ENCODE measurements at places on chromosomes 2 and 18.

- no peak for DNase-seq
Measured at GRCh38 chr2:188364033-188364630, 72.5 kb downstream of the GULP1 start.

- DNase-seq: no peak
Measured at GRCh38 chr2:216637472-216637871, 4.3 kb downstream of the IGFBP2 start.

DNA sequence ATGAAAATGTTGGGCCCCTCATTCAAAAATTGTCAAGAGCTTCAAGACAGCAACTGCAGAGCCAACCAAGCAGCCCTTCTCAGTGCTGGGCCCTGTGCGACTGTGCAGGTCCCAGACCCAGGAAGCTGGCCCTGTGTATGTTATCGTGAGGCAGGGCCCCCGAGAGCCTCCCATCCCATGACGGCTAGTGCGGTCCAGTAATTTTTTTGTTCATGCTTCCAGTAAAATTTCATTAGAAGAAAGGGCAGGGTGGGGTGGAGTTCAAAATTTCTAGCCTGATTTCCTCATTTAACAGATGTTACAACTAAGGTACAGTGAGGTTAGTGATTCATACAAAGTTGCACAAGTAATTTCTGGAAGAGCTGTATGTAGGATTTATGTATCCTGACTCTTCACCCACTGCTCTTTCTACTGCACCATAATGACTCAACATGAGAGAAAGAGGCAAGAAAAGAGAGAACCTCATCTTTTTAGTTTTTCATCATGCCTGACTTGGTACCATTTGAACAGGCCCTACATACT, 105.5 kb downstream of the ZEB2 start:
- DNase-seq: no peak

- DNase-seq: no peak
Measured at GRCh38 chr2:203500951-203501350, 34.1 kb downstream of the RAPH1 start.

DNA sequence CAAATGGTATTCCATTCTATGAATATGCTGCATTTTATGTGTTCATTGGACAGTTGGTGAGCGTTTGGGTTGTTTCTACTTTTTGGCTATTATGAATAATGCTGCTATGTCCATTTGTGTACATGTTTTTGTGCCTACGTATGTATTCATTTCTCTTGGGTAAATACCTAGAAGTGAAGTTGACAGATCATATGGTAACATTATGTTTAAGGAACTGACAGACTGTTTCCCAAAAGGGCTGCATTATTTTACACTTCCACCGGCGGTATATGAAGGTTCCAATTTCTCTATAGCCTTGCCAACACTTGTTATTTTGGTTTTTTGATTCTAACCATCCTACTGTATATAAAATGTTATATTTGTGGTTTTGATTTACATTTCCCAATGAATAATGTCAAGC, 703.9 kb upstream of the CDH2 start:
- no peak for DNase-seq

GRCh38 chr2:49271060-49271606, 116.8 kb upstream of the FSHR start:
- DNase-seq: no peak

- no peak for DNase-seq
Measured at GRCh38 chr2:84969511-84970209, 1.3 kb upstream of the KCMF1 start.

- no peak for DNase-seq
Measured at GRCh38 chr18:78174737-78175136, 804.9 kb upstream of the SALL3 start.

DNA sequence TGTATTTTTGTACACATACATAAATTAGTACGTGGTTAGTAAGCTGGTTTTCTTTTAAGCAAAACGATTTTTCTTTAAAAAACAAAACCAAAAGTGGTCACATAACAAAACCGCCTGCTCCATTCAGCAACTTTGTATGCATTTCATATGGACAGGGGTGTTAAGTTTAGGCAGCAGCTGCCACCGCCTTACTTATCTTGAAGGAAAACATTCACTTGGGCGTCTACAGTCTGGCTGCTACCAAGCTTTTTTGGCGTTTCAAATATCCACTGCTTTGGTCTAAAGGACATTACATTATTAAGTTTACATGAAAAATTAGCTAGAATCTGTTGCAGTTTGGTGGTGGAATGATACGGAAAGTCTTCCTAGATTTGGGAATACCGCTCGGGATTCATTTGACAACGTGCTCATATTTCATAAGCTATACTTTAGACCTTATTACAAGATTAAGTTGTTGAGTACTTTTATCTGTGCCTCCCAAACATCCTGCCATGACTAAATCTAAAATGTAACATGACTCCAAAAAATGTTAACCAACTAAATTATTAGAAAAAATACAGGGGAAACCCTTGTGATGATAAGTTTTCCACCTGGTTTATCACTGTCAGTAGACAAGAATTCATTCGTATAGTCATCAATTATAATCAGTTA, 214.8 kb downstream of the NEDD4L start:
- no peak for DNase-seq

GRCh38 chr2:225597911-225598310, 198.4 kb downstream of the NYAP2 start:
- DNase-seq: no peak

DNA sequence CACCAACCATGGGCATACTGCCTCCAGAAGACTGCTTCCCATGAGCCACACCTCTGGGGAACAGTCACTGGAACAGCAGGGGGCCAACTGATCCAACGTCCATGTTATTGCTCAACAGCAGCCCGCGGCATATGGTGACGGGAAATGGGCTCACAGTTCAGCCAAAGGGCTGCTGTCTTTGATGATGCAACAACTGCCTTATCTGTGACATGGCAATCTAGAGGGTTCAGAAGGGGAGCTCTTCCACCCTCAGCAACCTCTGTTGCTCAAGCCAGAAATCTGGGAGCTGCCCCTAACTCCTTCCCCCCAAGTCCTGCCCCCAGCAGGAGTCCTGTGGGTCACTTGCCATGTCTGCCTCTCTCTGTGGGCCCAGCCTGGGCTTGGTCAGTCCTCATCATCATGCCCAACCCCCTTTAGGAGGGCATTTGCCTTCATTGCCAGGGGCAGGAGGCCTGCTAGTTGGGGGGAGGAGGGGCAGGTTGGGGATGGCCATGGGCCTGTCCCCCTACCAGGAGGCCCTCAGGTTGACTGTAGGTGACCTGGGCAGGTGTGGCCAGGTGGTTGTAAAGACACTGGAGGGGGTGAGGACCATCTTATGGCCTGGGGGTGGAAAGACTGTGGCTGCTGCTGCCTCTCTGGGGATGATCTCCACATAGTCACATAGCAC, 212.9 kb downstream of the CYP26B1 start:
- DNase-seq: no peak

DNA sequence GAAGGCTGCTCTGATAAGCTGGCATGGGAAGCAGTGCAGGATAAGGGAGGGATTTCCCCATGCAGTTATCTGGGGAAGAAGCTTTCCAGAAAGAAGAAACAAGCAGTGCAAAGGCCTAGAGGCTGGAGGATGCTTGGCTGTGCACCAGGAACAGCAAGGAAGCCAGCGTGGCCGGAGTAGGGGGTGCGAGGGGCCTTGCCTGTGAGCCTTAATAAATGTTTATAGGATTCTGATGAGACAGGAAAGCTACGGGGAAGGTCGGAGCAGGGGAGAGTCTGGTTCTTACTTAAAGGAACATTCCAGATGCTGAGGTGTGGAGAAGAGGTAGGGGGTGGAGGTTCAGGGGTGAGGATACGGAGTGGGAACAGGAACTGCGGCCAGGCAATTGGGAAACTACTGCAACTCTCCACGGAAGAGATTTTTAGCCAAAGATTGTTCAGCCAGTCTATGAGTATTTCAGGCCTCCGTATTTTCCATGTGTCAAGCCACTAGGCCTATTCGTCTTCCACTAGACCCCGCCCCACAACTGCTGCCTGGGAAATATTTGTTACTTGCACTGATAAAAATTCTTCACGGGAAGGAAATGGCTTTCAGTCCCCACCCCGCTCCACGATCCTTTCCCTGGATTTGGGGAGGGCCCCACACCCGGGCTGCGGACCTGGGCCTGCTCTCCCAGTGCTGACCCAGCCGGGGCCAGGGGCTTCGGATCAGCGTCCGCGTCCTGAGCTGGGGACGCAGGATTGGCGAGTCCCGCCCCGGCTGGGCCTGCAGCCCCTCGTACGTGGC, 516 bp downstream of the EIF2AK2 start:
- DNase-seq: peak; percentile 33

DNA sequence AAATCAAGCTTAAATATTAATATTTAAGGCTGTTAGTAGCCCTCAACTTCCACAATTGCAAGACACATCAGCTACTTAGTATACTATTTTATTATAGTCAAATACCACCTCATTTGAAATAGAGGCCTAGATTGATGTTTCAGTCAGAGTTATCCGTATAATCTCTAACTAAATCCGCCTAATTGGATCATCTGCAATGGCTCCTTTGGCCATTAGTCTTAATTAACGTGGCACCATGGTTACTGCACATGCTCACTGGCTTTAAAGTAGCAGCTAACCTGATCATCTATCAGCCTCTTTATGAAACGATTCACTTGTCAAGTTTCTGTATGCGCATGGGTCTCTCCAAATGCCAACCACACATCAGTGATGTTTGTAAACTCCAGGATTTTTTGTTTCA, 112.3 kb downstream of the COLEC12 start:
- DNase-seq: no peak

- DNase-seq: no peak
Measured at GRCh38 chr2:209431701-209432100, 7.9 kb downstream of the MAP2 start.

- DNase-seq: no peak
Measured at GRCh38 chr2:159963700-159964099, 98.7 kb downstream of the PLA2R1 start.

GRCh38 chr2:115584507-115584906, 1142.1 kb downstream of the DPP10 start:
- no peak for DNase-seq

DNA sequence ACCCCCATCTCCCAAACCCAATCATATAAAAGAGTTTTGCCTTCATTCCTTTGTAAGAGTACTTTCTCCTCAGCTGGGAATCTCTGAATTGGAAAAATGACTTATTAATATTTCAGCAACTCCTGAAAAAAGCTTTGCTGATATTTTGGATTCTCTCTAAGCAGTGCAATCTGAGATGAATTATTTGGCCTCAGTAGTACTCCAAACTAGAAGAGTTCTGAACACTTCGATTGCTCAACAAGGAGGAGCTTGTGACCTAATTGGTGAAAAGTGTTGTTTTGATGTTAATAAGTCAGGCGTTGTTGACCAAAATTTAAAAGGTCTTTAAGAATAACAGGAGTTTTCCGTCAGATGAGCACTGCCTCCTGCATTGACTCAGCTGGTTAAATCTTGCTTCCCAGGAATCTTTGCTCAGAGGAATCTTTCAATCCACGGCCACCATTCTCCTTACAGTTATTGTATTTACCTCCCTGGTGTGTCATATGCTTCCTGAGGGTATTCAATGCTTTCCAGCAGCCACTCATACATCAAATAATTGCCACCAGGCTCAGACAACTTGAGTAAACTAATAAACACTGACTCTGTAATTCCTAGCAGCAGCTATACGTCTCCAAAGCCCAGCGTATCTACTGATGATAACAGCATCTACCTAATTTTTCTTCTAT, 24.5 kb upstream of the LIPG start:
- no peak for DNase-seq

GRCh38 chr2:119732601-119733164, 27.0 kb upstream of the PTPN4 start:
- no peak for DNase-seq

GRCh38 chr2:145108361-145108778, 588.5 kb upstream of the ZEB2 start:
- no peak for DNase-seq

- DNase-seq: no peak
Measured at GRCh38 chr18:46294318-46294717, 190.1 kb downstream of the HAUS1 start.

- no peak for DNase-seq
Measured at GRCh38 chr2:133418021-133418420, 150.2 kb downstream of the NCKAP5 start.

GRCh38 chr2:112048887-112049286, 6.2 kb upstream of the TMEM87B start:
- DNase-seq: no peak

DNA sequence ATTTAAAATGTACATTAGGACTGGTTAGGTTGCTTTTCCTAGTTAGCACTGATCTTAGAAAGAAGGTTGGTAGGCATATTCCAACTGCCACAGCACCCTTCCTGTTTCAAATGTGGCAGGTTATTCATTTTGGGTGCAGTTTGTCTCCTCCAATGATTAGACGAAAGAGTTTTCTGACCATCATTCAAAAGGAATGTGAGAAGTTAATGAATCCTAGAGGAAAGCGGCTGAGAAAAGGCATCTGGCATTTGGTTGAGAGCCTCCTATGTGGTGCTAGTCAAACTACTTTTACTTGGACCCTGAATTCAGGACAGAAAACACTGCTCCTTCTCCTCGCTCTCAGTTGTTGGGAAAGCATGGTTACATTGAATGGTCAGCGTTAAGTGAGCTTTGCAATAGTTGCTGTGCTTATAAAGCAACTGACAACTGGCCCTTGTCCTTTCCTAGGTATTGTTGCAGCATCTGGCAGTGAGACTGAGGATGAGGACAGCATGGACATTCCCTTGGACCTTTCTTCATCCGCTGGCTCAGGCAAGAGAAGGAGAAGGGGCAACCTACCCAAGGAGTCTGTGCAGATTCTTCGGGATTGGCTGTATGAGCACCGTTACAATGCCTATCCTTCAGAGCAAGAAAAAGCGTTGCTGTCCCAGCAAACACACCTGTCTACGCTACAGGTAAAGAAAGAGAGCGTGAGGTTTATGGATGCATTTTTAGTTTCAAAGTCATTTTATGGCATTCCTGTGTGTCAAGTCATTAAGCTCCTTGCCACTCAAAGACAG, 6.1 kb downstream of the TGIF1 start:
- DNase-seq: no peak

DNA sequence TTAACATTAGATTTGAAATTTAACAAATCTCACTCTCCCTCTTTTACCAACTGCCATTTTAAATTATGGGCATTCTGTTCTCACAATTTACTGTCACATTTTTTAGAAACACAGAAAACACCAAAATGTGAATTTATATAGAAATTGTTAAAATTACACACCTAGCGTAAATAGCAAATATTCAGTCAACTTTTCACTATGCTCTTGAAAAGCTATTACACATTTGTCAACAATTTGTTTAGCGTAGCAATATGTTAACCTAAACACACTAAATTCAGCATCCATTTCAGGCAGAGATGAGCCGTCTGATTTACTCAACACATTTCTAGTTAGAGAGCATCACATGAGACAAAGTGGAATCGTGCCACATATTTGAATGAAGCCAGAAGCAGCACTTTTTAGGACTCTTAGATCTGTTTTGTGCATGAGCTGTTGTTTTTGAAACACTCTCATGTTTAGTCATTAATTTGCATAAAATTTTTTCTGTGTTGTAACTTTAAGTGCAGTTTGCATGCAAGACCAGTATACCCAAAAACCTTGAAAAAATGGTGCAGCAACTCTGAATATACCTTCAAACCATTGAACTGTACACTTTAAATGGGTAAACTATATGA, 8.2 kb downstream of the TTC32 start:
- DNase-seq: no peak

- DNase-seq: peak; percentile 63
Measured at GRCh38 chr2:62305421-62306176, 109.7 kb downstream of the B3GNT2 start.

All from stimulated activated CD4-positive, alpha-beta T cell treated with anti-CD3 and anti-CD28 coated beads, Interleukin-2, amount 100 ng/mL, for 4 hours (primary cell).